ENCODE measurements at places on chromosomes 1 and 21.

DNA sequence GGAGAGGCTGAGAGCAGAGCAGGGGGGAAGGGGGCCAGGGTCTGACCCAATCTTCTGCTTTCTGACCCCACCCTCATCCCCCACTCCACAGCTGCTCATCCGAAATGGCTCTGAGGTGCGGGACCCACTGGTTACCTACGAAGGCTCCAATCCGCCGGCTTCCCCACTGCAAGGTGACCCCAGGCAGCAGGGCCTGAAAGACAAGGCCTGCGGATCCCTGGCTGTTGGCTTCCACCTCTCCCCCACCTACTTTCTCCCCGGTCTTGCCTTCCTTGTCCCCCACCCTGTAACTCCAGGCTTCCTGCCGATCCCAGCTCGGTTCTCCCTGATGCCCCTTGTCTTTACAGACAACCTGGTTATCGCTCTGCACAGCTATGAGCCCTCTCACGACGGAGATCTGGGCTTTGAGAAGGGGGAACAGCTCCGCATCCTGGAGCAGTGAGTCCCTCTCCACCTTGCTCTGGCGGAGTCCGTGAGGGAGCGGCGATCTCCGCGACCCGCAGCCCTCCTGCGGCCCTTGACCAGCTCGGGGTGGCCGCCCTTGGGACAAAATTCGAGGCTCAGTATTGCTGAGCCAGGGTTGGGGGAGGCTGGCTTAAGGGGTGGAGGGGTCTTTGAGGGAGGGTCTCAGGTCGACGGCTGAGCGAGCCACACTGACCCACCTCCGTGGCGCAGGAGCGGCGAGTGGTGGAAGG is 17.1 kb upstream of the HDAC1 start:
- no peak for DNase-seq

GRCh38 chr21:14453339-14454015 is 70.5 kb upstream of the HSPA13 start:
- no peak for DNase-seq

DNA sequence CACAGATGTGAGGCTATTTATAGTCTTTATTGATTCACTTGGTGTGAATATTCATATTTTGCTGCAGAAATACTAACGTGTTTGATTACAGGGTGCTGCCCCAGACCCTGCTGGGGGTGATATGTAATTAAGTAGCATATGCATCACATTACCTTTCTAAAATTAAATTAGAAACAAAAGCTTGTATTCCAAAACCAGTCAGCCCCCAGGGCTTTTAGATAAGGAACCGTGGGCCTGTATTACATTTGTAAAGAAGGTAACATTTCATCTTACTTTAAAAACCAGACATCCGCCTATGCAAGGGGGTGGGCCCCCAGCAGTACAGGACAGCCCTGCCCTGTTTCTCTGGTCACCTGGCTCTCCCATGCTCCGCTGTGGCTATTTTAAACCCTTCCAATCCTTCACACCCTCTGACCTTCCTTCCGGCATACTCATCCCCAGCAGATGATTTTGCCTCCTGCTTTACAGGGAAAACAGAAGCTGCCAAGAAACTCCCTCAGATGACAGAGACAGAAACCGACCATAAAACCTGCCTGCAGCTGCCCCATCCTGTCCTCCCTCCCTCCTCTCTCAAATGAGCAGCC is 22.0 kb upstream of the KCNC4 start:
- no peak for DNase-seq

DNA sequence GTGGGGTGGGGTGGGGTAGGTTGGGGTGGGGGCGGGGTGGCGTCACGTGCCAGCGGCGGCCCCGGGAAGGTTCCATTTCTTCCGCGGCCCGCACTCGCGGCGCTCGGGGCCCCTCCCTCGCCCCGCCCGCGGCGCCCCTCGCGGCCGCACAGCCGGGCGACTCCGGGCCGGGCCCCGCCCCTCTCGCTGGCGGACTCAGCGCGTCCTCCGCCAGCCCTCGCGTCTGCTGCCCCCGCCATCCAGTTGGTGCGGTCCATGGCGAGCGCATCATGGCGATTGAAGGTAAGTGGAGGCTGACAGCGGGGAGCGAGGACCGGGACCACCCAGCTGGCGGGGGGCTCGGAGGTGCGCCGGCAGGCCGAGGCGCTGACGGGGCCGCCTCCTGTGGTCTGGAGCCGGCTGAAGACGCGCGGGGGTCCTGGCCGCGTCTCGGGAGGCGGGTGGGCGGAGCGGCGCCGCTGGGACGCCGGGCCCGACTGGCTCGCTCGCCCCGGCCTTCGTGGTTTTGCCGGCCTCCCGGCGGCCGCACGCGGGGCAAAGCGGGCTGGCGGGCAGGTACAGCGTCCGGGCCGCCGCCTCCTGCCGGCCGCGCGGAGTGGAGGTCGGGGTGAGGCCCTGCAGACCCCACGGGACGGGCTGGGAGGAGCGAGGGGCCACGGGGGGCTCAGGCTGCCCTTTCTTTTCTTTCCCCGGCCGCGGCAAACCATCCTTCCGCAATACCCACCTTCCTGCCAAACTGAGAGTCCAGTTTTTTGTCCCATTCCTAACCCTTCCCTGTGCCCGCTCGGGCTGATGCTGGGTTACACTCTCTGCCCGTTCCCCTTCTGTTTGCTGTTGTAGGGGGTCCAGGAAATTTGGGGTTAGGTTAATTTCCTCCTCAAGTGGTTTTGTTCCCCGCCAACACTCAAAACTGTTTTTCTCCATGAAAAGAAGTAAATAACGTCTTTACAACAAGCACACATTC is at the start of gene SYT14:
TSS of gene SYT14 (plus strand) at position 222 of the 964 bp plus-strand sequence. CDS start at position 270, 48 bp downstream.
- DNase-seq = no peak

GRCh38 chr1:52599236-52599635 is 2.9 kb upstream of the GPX7 start:
- DNase-seq = no peak

GRCh38 chr1:64530969-64531692 is 61.2 kb downstream of the CACHD1 start:
- no peak for DNase-seq

DNA sequence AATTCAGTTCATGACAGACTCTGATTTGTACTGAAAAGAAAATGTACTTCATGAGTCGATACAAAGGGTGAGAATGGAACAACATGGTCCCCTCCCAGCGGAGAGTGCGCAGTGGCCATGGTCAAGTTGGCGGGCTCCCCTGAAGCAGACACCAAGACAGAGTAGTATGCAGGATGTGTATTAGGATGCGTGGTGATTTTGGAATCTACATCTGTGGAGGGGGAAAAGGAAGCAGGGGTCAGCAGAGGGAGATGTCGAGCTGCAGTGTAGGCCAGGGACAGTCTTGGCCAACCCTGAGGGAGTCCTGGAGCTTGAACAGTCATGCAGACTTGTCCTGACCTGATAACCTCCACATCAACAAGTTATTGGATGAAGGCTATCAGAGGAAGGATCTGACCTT is 481.0 kb downstream of the OMA1 start:
- DNase-seq = no peak

DNA sequence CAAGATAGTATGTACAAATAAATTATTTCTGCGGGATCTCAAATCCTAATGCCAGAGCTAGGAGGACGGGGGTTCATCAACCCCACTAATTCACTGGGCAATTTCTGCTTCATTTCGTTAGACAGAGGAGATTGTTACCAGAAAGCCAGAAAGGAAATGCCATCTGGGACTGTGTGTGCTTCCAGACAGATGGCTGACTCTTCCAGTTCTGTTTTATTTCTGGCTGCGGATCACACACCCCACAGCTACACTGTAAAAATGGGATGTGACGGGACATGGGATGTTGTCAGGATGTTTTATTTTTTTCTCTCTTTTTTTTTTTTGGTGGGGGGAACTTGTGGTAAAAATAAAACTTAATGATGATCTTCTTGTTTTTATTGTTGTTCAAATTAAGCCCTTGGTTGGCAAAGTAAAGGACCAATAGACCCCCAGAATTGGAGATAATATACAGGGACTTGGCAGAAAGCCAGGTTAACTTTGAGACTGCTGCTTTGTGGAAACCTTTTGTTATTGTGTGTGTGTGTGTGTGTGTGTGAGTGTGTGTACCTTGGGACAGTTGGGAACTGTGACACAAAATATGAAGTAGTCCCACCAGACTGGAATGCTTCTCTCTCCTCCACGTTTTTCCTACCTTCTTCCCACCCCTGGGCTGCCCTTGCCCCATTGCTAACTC is 114.5 kb downstream of the NUF2 start:
- no peak for DNase-seq

DNA sequence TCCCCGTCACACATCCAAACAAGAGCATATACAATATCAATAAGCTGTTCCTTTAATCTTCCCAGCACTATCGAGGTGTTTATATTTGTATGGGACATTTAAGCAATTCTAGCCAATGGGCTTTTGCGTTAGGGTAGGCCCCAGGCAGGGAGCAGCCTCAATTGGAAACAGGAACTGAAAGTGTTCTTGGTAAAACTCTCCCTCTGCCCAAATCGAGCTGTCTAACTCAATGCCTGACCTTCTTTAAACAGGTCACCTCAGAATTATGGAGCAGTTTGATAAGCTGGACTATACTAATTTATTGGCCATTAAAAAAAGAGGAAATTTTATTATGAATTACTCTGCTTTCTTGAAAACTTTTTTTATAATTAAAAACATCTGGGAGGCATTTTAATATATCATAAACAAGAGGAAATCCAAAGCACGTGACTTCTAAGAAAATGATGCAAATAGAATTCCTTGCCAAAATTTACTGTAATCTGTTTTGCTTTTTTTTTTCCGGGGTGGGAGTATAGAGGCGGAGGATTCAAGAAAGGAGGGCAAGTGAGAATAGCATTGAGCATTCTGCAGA is 498.1 kb downstream of the LMO4 start:
- no peak for DNase-seq

- no peak for DNase-seq
Observed at GRCh38 chr1:9406111-9406510, 113.4 kb downstream of the SPSB1 start.

GRCh38 chr1:241834733-241835377 is 13.1 kb upstream of the EXO1 start:
- DNase-seq = no peak

DNA sequence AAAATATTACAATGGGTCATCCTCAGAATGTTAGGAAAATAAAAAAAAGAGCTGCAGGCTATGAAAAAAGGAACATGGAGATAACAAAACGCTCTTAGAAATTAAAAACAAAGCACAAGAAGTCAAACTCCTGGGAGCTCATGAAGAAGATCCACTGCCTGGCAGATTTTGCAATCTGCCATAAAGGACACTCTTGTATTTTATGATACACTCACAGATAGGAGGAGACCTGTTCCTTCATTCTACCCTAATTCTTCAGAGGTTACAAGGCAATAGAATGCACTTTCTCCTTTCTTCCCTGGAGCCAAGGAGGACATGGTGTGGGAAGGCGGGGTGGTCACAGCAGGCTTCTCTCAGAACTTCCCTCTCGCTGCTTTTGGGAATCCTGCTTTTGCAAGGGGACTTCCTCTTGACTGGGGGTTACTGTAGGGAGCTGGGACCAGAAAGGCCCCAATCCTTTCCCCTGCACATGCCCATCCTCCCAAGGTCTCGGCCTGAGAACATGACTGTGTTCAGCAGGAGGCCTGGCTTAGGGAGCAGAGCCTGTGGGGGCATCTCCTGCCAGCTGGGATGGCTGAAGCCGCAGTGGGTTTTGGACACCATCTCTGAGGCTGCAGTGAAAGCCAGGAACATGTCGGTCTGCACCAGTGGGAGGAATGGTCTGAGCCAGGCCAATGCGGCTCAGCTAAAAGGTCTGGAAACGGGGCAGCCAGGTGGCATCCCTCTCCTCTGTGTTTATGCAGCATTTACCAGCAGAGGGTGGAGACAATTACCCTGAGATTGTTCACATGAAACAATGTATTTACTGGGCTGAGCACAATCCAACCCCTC is 44.8 kb downstream of the GPR161 start:
- DNase-seq = no peak

GRCh38 chr1:51901151-51901550 is 22.6 kb upstream of the NRDC start:
- DNase-seq = no peak

GRCh38 chr1:6621429-6622391 is 3.0 kb upstream of the THAP3 start:
- no peak for DNase-seq

DNA sequence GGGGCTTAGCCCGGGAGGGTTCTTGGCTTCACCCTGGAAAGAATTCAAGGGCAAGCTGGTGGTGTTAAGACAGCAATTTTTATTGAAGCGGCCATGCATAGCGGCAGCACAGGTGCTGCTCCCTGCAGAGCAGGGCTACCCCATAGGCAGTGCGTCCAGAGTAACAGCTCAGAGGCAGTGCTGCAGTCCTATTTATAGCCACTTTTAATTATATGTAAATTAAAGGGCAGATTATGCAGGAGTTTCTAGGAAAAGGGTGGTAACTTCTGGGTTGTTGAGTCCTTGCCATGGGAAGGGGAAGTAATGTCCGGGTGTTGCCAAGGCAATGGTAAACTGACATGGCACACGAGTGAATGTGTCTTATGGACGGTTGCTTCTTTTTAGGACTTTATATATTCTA is 57.0 kb downstream of the VPS26C start:
- no peak for DNase-seq

GRCh38 chr21:38139380-38140168 is 117.2 kb upstream of the KCNJ15 start:
- DNase-seq = no peak

- DNase-seq = no peak
Observed at GRCh38 chr1:222413436-222413835, 134.5 kb downstream of the HHIPL2 start.

- DNase-seq = no peak
Observed at GRCh38 chr1:21494196-21494595, 15.0 kb upstream of the ALPL start.

- DNase-seq = no peak
Observed at GRCh38 chr1:61087571-61087970, 5.2 kb downstream of the NFIA start.

GRCh38 chr1:970242-970972 is 4.1 kb downstream of the PLEKHN1 start:
- no peak for DNase-seq

DNA sequence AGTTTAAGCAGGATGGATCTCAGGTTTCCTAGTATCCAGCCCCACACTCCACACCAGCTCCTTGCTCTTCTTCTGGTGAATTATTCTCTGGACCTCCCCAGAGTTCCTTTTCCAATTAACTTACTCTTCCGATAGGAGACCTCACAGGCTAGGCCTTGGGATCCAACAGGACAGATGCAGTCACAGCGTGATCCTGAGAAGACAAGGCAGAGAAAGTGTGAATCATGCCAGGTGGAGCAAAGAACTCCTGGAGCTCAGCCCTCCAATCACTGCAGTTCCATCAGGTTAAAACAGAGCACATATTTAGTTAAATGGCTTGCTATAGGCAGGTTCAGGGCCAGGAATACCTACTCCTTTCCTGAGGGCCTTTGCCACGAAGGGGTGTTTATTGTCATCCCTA is 34.1 kb downstream of the C8B start:
- DNase-seq = no peak

- DNase-seq = no peak
Observed at GRCh38 chr1:150152182-150152536, 2.4 kb downstream of the PLEKHO1 start.

- no peak for DNase-seq
Observed at GRCh38 chr1:205042911-205043806, at the start of gene CNTN2. Gene CNTN2, plus strand, starts transcription at chr1:205043212. Its CDS starts 9,974 bp downstream, at chr1:205053186.

DNA sequence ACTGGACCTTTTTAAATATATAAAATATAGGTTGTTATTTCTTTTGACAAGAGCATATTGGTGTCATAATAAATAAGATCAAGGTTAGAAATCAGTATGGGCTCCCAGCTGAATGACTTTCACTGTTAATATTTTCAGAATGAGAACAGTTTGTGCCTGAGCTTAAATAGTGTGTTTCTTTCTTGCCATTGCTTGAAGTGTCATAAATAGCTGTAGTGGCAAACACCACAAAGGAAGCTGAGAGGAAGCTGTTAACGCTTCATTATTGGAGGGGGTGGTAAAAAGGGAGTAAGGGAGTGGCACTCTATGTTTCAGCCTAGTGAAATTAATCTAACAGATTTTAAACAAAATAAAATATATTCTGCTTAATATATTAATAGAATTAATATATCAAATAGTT is 1089.8 kb upstream of the NCAM2 start:
- DNase-seq = no peak

All from GM12891 (cell line).